ENCODE measurements at places on chromosomes 13 and 19. TPM values are rescaled to one million over a fixed set of nuclear protein-coding genes. Genes with fewer than 3 reads are reported as not detected.
A peak's percentile ranks its signal among the peaks of the same experiment; 100 is the strongest.

GRCh38 chr19:30757837-30758617 lies 385.8 kb downstream of the ZNF536 start:
- H3K27ac ChIP-seq: no peak overlapping the region
- no peaks in the 10 kb centered on the region for H3K27me3 ChIP-seq
- no peaks in the 10 kb centered on the region for H3K4me1 ChIP-seq
- no peak for DNase-seq
- no peak overlapping the region for H3K4me3 ChIP-seq
- no peaks in the 10 kb centered on the region for H3K36me3 ChIP-seq

GRCh38 chr19:5003781-5004180 lies 34.9 kb downstream of the KDM4B start:
- no peak for DNase-seq
- no peak overlapping the region for H3K27ac ChIP-seq
- no peaks in the 10 kb centered on the region for H3K27me3 ChIP-seq
- H3K36me3 ChIP-seq: peaks cover 6% of the 10 kb centered on the region
- no peak overlapping the region for H3K4me3 ChIP-seq

Gene URI1
- polyA plus RNA-seq: 13.6 TPM

GRCh38 chr13:22517544-22517943 lies 663.2 kb upstream of the SGCG start:
- no peaks in the 10 kb centered on the region for H3K36me3 ChIP-seq
- no peak overlapping the region for H3K4me3 ChIP-seq
- no peak for DNase-seq
- no peak overlapping the region for H3K27ac ChIP-seq
- no peaks in the 10 kb centered on the region for H3K27me3 ChIP-seq

DNA sequence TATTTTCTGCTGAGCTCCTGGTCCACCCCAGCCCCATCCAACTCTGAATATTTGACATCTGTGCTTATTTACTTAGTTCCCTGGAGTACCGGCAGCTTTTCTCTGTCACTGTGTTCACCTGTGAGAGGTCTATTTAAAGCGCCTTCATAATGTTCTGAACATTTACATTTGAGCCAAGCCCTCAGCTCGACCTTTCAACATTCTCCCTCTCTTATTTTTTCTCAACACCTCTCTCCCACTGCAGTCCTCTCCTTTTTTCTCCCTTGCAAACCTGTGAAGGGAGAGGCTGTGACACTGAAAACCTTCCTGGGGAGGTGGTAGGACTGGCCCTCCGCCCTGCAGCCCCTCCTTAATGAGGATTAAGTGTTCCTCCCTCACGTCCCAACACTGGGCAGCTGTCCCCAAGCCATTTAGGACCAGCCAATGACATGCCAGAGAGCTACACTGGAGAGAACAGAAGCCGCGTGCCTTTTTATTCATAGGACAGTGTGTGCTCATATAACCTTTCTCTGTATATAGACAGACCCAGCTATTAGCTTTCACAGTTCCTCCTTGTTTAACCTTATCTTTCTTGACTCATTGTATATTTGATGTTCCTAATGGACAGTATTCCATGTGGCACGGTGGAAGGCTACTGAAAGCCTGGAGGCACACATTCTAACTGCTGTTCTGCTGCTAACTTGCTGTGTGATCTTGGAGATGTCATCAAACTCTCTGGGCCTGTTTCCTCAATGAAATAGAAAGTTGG lies 134.8 kb downstream of the NUFIP1 start:
- no peaks in the 10 kb centered on the region for H3K4me1 ChIP-seq
- no peak overlapping the region for H3K27ac ChIP-seq
- no peak for DNase-seq
- H3K27me3 ChIP-seq: peaks cover 4% of the 10 kb centered on the region

DNA sequence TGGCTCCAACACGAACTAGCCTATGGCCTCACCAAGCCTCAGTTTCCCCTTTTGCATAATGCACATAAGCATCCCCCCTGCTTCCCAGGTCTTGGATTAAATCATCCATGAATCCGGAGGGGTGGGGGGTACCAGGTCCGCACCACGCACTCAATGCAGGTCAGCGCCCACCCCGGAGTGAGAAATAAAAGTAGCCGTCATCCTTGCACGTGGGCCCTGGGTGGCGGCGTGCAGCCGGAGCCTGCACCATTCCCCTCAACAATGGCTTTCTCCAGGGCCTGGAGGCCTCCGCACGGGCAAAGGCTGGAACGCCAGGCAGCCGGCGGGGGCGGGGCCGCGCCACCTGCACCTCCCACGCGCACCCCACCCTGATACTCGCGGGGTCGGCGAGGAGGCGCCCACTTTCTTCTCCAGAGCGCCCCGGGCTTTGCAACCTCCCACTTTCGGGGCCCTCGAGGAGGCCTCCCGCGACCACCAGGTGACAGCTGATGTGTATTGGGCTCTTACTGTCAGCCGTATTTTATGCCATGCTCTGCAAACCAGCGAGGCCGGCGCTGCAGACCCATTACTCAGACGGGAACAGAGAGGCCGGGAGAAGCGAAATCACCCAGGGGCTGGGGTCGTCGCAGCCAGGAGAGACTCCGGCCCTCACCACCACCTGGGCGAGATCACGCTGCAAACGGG lies 767 bp upstream of the GADD45B start:
- H3K27me3 ChIP-seq: no peaks in the 10 kb centered on the region
- peak overlapping the region; percentile 71 for H3K27ac ChIP-seq
- peak overlapping the region; percentile 82 for H3K4me3 ChIP-seq
- peaks cover 2% of the 10 kb centered on the region for H3K36me3 ChIP-seq
- DNase-seq: no peak
- peaks cover 11% of the 10 kb centered on the region for H3K4me1 ChIP-seq

GRCh38 chr19:5687360-5688198 lies 2.5 kb upstream of the RPL36 start:
- H3K36me3 ChIP-seq: 0 out of 2 replicates have a peak, but pooled peaks cover under 1% of the 10 kb centered on the region
- no peaks in the 10 kb centered on the region for H3K27me3 ChIP-seq
- no peak overlapping the region for H3K4me3 ChIP-seq
- H3K27ac ChIP-seq: no peak overlapping the region

- no peaks in the 10 kb centered on the region for H3K36me3 ChIP-seq
- peak overlapping the region; percentile 4 for H3K4me3 ChIP-seq
- DNase-seq: peak; percentile 30
- peaks cover 22% of the 10 kb centered on the region for H3K4me1 ChIP-seq
- H3K27ac ChIP-seq: peak overlapping the region; percentile 69
These were observed 42.1 kb upstream of the C1QTNF9 start for GRCh38 chr13:24267274-24267673.

Gene CTXN1
- 0.57 TPM for polyA plus RNA-seq
